CD4-positive, alpha-beta T cell treated with Interleukin-21 for 1 hour (primary cell): ENCODE measurements at places on chromosomes 12 and 14.

DNA sequence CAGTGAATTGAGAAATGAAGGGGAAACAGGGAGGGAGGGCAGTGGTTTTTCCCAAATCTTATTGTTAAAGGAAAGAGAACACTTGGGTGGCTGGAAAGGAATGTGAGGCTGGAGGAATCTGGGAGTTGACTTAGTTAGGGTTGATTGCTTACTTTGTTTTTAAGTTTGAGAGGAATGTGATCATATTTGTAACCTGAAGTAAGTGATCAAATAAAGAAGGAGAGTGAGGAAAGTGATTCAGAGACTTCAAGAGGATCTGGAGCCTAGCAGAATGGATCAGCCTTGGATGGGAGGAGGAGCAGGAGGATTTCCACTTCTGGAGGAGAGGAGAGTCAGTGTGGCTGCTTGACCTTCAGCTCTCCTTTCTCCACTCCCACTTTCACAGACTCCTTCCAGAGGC is 6.0 kb upstream of the LRP6 start:
- DNase-seq: no peak

DNA sequence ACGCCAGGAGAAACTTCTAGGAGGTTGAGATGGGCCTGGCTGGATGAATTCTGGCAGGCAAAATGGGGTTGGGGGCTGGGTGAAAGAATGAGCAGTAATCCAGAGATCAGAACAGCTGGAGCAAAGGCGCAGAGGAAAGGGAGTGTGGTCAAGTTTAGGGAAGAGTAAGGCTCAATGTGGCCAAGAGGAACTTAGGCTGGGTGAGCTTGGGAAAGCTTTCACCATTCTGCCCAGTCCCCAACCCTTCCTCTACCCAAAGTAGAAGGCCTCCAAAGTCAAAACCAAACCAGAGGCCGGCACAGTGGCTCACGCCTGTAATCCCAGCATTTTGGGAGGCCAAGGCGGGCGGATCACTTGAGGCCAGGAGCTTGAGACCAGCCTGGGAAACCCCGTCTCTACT is 10.2 kb upstream of the RABGGTA start:
- no peak for DNase-seq

DNA sequence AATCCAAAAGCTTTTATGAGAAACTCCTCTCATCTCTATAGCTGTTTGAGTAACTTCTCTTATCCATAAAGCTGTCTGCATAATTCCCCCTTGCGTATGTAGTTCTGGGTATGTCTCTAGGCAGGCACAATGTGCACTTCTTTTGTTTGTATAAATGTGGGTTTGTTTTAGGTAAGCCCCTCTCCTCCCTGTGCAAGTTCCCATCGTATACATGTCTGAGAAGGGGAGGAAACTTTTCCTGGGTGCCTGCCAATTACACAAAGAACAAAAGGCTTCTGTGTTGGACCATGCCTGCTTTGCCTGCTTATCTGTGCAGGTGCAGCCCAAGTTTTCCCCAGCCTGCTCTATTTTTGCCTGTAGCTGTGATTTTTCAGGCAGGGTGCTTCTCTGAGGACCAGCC is 96.7 kb downstream of the CCER1 start:
- DNase-seq: no peak

DNA sequence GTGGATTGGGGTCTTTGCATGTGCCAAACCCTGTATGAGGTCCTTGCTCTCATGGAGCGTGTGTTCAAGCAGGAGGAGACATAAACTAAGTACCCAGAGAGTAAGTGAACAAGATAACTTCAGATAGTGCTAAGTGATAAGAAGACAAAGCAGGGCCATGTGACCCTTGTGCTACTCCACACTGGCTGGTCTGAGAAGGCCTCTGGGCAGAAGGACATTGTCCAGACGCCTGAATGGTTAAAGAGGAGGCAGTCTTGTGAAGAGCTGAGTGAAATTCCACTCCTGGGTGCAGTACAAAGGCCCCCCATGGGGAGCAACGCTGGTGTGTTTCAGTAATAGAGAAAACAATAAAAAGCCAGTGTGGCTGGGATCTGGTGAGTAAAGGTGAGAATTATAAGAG is 93.3 kb upstream of the RIC8B start:
- no peak for DNase-seq

DNA sequence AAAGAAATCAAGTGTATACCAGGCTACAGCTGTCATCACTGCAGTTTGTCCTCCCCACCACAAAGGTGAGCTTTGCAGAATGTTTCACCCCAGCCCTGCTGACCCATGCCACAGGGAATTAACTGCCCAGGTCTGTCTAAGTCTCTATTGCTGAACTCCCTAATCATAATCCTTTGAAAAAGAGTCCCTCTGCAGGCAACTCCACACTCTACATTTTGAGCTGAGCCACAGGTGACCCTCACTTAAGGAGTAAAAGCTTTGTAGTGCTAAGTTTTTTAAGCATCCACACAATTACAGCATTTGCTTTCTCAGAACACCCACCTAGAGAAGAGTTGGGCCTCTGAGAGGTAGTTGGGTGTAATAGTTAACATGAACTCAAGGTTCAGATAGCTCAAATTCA is 90.0 kb downstream of the C12orf50 start:
- DNase-seq: no peak

DNA sequence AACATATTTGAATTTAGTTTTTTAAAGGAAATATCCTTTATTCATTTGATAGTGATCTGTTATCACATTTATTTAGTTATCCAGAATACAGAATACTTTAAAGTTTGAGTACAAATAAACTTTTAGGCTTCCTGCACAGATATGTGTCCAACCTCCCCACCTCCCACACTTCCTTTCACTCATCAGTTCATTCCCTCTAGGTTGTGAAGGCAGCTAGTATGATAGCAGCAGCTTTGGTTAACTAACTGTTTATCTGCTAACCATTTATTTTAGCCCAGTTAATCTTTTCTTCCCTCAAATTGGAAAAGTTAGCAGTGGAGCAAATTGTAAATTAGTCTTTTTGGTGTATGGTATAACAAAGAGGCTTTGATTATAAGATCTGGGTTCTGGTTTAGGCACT is 35.7 kb downstream of the CNOT2 start:
- no peak for DNase-seq

DNA sequence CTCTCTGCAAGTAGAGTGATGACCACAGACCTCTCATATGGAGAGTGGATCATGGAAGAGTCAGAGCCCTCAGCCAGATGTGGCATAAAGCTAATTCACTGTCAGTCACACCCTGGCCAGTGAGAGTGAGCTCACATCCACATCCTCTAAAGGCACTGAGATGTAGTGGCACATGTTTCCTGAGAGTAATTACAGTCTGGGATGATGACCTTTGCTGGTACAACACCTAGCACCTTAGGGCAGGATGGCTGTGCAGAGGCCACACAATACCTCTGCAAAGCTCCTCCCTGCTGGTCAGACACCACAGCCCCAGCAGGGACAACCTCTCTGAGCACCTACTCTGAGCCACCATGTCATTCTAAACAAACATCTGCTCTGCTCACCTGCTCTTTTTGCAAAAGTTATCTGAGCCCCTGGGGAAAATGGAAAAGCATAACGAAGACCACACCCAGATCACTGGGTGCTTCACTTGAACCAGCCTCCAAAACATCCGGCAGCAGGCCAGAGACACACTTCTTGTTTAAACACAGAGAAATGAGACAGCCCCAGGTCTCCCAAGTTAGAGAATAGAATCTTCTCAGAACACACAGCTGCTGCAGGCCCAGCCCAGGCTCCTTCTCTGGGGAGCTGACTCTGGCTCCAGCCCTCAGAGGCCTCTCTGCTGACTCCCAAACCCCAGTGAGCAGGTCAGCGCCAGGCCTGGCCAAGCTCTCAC is 30.3 kb downstream of the PITPNM2 start:
- DNase-seq: no peak

DNA sequence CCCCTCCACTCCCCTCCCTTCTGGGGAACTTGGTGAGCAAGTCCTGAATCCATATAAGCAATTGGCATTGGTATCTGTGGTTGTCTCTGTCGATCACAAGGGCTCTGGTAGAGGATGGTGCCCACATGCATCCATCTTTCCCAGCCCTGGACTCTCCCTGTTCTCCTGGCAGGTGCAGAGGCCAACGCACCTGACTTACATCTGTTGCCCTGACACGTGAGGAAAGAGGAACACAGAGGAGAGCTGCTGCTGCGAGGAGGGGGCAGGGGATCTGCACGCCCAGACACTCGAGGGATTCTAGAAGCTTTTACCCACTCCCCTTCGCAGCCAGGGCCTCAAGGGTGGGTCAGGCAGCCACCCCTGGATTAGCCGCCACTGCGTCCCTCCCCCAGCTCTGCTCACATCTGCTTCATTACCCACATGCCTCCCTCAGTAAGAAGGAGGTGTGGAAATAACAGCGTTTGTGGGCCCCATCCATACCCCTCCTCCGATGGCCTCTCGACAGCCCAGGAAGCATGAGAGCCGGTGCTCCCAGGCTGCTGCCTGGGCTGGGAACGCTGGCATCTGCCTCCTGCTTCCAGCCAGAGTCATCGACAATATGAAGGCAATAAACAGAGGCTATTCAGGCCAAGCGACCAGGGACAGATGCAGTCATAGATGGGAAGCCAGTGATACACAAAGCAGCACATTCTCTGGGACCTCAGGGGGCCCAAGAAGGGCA is 56.5 kb downstream of the KDM2B start:
- DNase-seq: no peak

DNA sequence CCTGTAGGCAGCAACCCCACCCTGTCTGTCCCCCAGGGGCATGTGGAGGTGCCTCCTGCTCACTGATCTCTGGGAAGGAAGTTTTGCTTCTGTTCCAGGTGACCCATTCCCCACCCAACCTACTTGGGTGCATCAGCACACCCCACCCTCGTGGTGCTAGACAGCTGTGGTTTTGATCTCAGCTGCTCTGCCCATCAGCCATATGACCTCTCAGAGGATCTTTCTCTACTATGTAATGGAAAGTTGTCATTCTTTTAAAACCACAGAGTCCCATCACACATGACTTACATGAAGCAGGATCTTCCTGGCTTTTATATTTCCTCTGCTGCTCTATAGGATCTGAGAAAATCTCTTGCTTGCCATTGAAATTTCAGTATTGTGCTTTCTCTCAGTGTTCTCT is 13.5 kb upstream of the KRT82 start:
- no peak for DNase-seq

GRCh38 chr14:54322701-54323337 is 74.0 kb upstream of the CDKN3 start:
- no peak for DNase-seq

DNA sequence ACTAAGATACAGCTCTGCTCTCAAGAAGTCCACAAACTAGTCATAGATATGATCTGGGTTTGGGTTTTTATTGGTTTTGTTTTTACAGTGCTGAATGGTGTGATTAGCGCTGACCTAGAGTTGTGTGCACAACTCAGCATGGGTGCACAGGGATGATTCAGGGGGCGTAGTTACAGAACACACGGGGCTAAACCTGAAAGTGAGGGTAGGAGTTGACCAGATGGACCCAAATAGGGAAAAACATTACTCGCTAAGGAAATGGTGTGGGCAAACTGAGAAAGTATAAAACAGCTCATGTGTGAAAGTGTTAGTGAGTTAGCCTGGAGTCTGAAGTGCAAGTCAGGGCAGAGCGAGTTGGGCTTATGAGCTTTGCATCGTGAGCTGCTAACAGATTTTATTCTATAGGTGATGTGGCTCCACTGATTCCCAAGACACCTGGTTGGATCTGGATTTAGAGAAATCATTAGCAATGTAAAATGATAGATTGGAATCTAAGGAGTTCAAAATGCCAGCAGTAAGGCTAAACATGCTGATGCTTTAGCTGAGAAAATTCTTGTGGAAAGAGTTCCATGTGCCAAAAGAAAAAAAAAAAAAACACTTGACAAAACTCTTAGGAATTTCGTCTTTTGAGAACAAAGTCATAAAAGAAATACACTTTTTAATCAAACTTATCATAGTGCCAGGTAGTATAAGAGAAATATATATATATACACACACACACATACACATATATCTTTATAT is 134.9 kb downstream of the SLC5A8 start:
- no peak for DNase-seq

DNA sequence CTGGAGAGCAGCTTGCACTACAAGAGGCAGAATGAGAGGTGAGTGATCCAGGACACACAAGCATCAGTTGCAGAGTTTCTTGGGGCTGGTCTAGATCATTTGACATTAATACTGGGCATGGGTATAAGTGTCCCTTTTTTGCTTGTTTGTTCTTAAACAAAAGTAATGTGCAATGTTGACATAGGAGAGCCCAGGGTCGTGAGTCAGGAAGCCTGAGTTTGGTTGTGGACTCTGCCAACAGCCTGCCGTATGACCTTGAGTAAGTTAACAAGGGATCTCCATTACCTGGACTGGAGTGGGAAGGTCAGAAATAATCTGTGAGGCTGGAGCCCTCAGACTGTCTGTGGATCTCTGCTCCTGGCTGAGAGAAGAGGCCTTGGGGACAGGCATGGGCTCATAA is 170.3 kb downstream of the KCNA5 start:
- no peak for DNase-seq

DNA sequence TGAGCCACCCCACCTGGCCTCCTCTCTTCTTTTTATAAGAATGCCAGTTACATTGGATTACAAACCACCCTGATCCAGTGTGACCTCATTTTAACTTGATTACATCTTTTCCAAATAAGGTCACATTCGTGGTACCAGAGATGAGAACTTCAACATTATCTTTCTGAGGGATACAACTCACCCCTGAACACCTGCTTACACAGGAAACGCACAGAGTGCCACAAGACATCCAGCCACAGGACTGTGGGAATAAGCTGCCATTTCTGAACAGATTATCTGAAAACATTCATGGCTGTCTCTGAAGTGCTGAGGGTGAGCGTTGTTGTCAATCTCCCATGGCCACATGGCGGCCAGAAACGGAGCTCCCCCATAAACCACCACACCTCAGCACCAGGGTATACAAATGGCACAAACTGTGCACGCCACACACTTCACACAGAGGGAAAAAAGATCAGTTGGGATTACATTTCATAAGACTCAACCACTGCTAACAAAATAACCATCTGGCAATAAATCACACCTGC is 23.7 kb downstream of the FOXN3 start:
- no peak for DNase-seq

GRCh38 chr14:90409209-90409730 is 12.4 kb downstream of the CALM1 start:
- no peak for DNase-seq

DNA sequence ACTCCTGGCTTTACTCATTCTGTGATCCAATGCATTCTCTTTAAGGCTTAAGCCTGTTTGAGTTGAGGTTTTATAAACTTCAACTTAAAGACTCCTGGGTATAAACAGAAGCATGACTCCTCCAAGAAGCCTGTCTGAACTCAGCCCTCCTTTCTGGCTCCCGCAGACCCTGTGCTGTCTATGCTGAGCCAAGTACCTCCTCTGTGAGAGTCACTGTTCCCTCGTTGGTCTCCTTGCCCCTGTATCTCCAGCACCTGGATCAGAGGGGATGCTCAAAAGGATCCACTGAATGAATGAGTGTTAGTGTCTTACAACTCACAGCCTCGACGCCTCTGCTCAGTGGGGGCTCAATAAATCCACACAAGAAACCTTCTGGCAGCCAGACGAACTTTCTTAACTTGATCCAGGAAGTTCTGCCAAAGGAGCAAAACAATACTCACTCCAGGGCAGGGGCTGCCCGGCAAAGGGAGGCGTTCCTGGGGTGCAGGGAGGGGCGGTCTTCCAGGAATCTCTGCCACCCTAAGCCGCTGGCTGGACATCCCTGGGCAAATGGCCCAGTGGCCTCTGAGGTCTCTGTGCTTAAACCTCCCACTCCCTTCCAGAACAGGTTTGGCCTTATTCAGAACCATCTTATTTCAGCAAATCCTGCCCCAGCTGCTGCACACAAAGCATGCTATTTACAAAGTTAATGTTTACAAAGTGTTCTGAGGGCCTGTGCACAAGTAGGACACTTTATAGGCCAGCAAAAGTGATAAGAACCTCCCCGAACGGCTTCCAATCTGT is 32.9 kb downstream of the MAP1LC3B2 start:
- no peak for DNase-seq
